Esophagus squamous epithelium (tissue), 5 donors: ENCODE measurements at places on chromosomes 11 and 22. TPM values are rescaled to one million over a fixed set of nuclear protein-coding genes. Genes with fewer than 3 reads are reported as not detected.

- DNase-seq = no peak
- no peak overlapping the region for H3K4me3 ChIP-seq
- no peak overlapping the region for H3K27ac ChIP-seq
These were observed 24.5 kb downstream of the GAS2 start for GRCh38 chr11:22690871-22691270.

Gene LIF
- 0.76 TPM for total RNA-seq

Gene HEPHL1
- total RNA-seq = 103 TPM

GRCh38 chr11:124222407-124222806 lies 18.5 kb upstream of the OR8G1 start:
- H3K36me3 ChIP-seq = no peaks in the 10 kb centered on the region
- DNase-seq = no peak
- H3K27me3 ChIP-seq = no peaks in the 10 kb centered on the region
- H3K4me1 ChIP-seq = no peaks in the 10 kb centered on the region
- no peak overlapping the region for H3K27ac ChIP-seq
